ENCODE measurements at places on chromosomes 7 and 10. TPM values are rescaled to one million over a fixed set of nuclear protein-coding genes. Genes with fewer than 3 reads are reported as not detected.

The PLA2G12B gene
- not detected for total RNA-seq

The SYT15 gene
- 0.49 TPM for total RNA-seq

The FLNC gene
- total RNA-seq = 4.2 TPM

The DGKB gene
- 3.9 TPM for total RNA-seq

The FAM20C gene
- total RNA-seq = 16.2 TPM

The ZNF804B gene
- total RNA-seq = 4.7 TPM

The TPST1 gene
- 53.6 TPM for total RNA-seq

The VSTM2A gene
- 56.8 TPM for total RNA-seq

The VWA2 gene
- 2.2 TPM for total RNA-seq

The SYCE1 gene
- 0.74 TPM for total RNA-seq

The THAP5 gene
- total RNA-seq = 55.6 TPM

The NAT16 gene
- total RNA-seq = 2.2 TPM

The CCDC172 gene
- total RNA-seq = not detected

Measured in temporal lobe (tissue), 4 donors.